ENCODE measurements at places on chromosomes 11 and 22. TPM values are rescaled to one million over a fixed set of nuclear protein-coding genes. Genes with fewer than 3 reads are reported as not detected.

The ANO5 gene
- not detected for total RNA-seq

The TMEM151A gene
- not detected for total RNA-seq

The OR8D1 gene
- not detected for total RNA-seq

The CCDC15 gene
- 4.2 TPM for total RNA-seq

The NCR3LG1 gene
- total RNA-seq, result 4.2 TPM

The CLP1 gene
- 16.9 TPM for total RNA-seq

The ISX gene
- total RNA-seq, result not detected

The PLAAT4 gene
- total RNA-seq, result 24.1 TPM

The BLID gene
- total RNA-seq, result not detected

The RIMBP3C gene
- 0.20 TPM for total RNA-seq

The TCN2 gene
- total RNA-seq, result 0.16 TPM

The SLC17A6 gene
- total RNA-seq, result not detected

The TBX1 gene
- total RNA-seq, result not detected

The PATE2 gene
- total RNA-seq, result not detected

The SCGB1C1 gene
- not detected for total RNA-seq

The SCGB1D1 gene
- not detected for total RNA-seq

The ALG12 gene
- total RNA-seq, result 12.0 TPM

The ANKRD42 gene
- 3.8 TPM for total RNA-seq

The PARVA gene
- not detected for total RNA-seq

The NXPE4 gene
- total RNA-seq, result not detected

The RFPL2 gene
- not detected for total RNA-seq

The RAB39A gene
- not detected for total RNA-seq

The MS4A7 gene
- total RNA-seq, result not detected

The MACROD1 gene
- total RNA-seq, result 38.8 TPM

The OR4A15 gene
- not detected for total RNA-seq

The TESMIN gene
- 3.4 TPM for total RNA-seq

The LRRC10B gene
- total RNA-seq, result not detected

The CYB5R2 gene
- 4.9 TPM for total RNA-seq

The MMP8 gene
- total RNA-seq, result not detected

The GAL gene
- total RNA-seq, result 2.2 TPM

The SLC25A18 gene
- not detected for total RNA-seq

The CASP1 gene
- total RNA-seq, result 32.4 TPM

The KLHL35 gene
- 0.77 TPM for total RNA-seq

The C11orf87 gene
- total RNA-seq, result not detected

The MUC6 gene
- total RNA-seq, result not detected

The OR5A2 gene
- not detected for total RNA-seq

The FADS3 gene
- 13.9 TPM for total RNA-seq

The OR5A1 gene
- not detected for total RNA-seq

The CECR2 gene
- total RNA-seq, result 0.16 TPM

The ACTN3 gene
- not detected for total RNA-seq

The ALDH3B2 gene
- total RNA-seq, result not detected

The STIM1 gene
- 60.8 TPM for total RNA-seq

The GNAZ gene
- total RNA-seq, result 0.50 TPM

The OR6T1 gene
- total RNA-seq, result not detected

The ZBTB16 gene
- total RNA-seq, result 10.1 TPM

The P2RY2 gene
- not detected for total RNA-seq

The OR8K3 gene
- total RNA-seq, result not detected

The KBTBD4 gene
- 16.3 TPM for total RNA-seq

Data from activated CD8-positive, alpha-beta T cell treated with anti-CD3 and anti-CD28 coated beads for 36 hours (primary cell).